ENCODE measurements at places on chromosomes 1 and 21.

DNA sequence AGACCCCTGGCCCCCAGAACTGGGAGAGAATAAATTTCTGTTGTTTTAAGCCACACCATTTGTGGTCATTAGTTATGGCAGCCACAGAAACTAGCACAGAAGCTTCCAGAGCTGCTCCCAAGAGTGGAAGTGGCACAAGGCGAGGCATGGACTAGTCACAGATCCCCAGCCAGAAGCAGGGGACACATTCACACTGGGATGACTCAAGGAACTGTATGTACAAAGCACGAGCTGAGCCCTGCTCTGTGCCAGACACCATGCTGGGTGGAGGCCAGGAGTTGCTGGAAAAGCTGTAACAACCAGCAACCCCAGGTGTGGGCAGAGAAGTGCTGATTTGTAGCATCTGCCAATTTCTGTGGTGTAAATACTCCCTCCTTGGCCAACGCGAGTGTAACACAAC is 55.6 kb downstream of the TCP10L start:
- DNase-seq: no peak

DNA sequence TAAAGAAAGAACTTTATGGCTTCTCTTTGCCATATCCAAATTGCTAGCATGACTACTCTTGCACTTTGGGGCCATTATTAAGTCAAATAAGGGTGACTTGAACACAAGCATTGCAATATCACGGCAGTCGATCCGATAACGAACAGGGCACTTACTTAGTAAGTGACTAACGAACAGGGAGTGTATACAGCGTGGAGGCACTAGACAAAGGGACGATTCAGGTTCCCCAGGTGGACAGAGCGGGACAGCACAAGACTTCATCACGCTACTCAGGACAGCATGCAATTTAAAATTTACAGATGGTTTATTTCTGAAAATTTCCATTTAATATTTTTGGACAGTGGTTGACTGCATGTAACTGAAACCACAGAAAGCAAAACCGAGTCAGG is 5.4 kb upstream of the PITHD1 start:
- DNase-seq: no peak

DNA sequence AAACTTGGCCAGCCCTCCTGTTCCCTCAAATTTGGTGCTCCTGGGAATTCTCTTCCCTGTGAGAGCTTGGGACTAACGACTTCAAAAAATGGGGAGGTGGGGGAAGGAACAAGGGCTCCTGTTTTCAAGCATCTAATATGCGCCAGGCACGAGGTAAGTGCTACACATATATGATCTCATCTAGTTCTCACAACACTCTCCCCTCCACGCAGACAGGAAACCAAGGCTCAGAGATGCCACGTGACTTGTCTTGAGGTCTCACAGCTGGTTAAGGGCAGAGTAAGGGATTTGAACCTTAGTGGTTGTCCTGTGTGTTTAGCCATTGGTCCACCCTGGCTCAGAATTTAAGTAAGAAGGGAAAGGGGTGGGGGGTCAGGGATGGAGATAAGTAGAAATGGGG is 125.9 kb downstream of the DMRTB1 start:
- peak; percentile 52 for DNase-seq

GRCh38 chr21:43956670-43957035 is 55.5 kb upstream of the TRAPPC10 start:
- peak; percentile 25 for DNase-seq

GRCh38 chr21:20631633-20632032 is 366.6 kb upstream of the NCAM2 start:
- peak; percentile 64 for DNase-seq

DNA sequence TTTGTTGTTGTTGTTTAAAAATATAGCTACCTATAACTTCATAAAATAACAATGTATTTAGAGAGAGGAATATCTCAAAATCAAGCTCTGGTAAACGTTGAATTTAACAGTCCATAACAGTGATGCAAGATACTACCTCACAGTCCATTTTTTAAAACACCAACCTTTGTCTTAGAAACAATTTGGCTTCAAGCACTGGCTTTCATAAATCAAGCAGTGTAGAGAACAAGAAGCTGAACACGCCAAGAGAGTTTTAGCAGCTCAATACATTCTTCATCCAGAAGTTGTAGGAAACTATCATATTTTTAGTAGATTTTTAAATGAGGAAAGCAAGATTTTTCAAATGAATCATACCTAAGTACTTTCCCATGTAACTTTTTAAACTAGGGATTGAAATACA is 334.3 kb upstream of the ADAMTS5 start:
- peak; percentile 90 for DNase-seq

DNA sequence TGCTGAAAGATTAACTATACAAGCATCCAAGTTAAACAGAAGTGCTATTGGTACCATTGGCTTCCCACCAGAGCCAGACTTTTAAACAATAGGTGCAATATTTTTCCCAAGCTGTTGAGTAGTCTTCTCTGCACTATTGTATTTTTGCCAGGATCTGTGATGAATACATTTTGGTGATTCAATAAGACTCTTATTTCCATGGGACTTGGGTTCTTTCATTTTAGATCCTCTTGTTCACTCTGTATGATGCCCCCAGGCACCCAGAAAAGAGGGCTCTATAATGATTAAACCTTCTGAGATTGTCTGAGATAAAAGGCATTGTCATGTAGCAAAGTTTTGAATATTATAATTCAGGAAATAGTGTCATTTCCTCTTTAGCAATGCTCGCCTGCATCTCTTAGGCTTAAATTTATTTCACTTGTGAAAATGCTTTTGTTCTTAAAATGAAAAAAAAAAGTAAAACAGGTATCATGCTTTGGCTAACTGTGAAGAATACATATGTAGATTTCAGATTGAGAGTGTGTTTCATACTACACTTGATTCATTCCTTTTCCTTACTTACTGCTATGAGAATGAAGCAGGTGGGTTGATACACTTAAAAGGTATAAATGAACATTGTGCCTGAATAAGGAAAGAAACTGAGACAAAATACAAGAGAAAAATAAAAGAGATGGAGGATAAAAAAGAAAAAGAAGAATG is 275.0 kb downstream of the HMCN1 start:
- DNase-seq: peak; percentile 79

DNA sequence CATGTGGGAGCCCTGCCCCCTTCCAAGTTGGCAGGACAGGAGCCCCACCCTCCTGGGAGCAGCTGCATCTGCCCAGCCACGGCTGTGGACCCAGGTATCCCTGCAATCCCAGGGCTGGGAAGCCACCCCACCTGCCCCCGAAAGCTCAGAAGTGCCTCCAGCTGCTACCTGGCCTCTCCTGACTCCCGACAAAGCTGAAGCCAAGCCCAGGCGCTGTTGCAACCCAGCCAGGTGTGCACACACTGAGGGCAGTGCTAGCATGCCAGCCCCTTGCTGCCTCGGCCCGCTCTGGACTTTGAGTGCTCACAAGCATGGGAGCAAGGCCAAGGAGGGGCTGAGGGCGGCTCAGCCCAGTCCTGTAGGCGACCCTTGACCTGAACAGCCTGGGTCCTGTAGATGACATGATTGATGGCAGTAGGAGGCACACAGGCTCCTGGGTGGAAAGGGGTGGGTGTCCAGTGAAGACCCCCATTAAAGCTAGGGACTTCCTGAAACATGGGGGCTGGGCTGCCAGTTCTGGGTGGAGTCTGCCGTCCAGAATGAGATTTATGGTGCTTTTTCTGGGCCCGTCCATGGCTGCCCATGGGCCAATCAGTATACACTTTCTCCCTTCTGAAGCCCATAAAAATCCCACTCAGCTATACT is 2.8 kb upstream of the SSU72 start:
- no peak for DNase-seq

DNA sequence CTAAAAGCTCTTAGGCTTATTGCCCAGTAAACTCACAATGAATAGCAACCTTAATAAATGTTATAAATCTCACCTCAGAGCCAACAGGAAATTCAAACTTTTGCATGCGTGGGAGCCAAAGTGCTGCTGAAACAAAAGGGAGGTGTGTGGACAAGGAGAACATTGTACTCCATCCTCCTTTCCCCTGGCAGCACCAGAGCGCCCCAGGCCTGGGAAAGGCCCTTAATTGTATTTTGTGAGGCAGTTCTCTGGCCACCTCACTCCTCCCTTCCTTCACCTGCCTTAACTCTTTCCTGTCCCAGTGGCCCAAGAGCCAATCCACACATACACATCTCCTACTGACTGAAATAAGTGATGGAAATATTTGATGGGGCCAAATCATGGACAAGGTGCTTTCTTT is 648.5 kb downstream of the LMO4 start:
- no peak for DNase-seq

DNA sequence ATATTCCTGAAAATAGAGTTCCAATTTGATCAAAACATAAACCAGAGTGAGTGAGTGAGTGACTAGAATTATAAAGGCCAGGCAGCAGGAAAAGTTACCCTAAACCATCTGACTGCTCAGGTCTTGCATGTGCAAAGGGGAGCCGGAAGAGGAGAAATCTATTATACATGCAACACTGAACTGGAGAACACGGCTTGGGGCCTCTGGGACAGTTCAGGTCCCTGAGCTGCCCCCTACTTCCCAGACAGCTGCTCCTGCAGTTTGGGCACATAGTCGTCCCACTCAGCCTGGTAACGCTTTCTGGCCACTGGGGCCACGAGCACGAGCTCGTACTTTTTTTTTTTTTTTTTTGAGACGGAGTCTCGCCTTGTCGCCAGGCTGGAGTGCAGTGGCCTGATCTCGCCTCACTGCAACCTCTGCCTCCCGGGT is 40.1 kb downstream of the PTPRC start:
- DNase-seq: no peak

DNA sequence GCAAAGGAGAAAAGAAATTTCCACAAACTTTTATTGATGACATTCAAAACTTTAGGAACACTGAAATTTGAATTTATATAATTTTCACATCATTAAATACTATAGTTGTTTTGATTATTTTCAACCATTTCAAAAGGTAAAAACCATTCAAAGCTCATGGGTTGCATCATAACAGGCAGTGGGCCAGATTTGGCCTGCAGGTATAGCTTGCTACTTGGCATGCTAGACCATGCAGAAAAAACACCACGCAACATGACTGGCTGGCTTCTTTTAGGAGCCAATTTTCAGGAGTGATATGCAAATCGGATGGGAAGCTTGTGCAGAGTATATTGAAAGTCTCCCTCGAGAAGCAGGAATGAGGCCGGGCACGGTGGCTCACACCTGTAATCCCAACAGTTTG is 144.8 kb downstream of the GLUL start:
- DNase-seq: no peak

- no peak for DNase-seq
Measured at GRCh38 chr1:46215504-46215903, 12.4 kb downstream of the LURAP1 start.

GRCh38 chr1:24475700-24476099 is 26.9 kb upstream of the RCAN3 start:
- DNase-seq: no peak

DNA sequence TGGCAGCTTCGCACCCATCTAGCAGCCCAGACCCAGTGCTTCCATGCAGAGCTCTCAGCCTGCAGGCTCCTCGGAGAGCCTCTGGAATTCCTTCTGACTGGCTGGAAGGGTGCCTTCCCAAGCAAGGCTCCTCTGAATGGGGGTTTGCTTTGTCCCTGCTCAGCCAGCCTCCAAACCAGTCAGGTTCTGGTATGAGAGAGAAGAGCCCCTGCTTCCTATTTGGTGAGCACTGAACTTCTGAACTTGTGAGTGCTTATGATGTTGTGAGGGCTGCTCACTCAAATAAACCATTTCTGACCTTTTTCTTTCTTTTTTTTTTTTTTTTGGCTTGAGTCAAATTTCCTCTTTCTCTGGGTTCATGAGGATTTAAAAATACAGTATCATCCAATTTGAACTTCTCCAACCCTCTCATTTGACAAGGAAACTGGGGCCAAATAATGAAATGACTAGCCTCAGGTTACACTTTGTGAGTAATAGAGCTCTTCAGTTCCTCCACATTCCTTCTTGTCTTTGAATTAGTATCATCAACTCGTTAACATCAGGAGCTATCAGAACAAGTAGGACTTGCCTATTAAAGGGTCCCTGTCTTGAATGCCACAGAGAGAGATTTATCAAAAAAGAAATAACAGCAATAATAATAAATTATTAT is 39.6 kb downstream of the GFI1 start:
- no peak for DNase-seq

DNA sequence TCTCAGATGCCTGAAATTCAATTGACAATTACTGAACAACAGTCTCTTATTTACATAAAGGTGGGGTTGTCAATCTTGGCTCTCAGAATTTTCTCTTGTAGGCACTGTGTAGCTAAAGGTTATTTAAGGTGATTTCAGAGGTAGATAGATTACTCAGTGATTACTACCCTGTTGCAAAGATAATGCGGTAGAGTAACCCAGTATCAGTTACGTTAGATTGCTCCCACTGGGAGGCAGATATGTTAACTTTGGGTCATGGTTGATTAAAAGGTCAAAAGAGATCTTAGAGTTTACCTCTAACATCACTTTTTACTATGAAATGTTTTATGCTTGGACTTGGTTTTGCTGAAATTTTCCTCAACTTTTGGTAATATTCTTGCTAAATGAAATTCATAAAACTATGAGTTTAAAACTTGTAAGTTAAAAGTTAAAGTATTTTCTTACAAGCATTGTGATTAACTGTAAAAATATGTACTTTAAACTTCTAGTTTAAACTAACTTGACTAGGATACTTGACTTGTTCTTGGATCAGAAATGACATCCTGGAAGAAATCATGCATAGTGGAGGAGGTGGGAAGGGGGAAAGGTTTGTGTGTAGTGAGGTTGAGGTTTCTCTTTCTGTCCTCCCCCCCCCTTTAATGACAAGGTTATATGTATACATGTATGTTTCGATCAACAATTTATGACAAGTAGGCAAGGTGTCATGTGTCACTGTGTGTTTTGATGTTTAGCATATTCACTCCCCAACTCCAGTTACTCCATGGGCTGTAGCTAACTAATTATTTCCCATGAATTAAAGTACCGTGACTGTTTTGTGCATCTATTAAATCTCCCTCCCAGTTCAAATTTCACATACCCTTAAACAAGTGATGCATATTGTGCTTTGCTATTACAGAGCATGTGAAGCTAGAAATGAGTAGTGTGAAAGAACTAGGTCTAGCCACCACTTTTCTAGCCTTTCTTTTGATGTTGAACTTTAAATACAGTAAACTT is 2.9 kb downstream of the LAMC1 start:
- peak; percentile 45 for DNase-seq

GRCh38 chr1:5566924-5567323 is 425.3 kb downstream of the NPHP4 start:
- no peak for DNase-seq

DNA sequence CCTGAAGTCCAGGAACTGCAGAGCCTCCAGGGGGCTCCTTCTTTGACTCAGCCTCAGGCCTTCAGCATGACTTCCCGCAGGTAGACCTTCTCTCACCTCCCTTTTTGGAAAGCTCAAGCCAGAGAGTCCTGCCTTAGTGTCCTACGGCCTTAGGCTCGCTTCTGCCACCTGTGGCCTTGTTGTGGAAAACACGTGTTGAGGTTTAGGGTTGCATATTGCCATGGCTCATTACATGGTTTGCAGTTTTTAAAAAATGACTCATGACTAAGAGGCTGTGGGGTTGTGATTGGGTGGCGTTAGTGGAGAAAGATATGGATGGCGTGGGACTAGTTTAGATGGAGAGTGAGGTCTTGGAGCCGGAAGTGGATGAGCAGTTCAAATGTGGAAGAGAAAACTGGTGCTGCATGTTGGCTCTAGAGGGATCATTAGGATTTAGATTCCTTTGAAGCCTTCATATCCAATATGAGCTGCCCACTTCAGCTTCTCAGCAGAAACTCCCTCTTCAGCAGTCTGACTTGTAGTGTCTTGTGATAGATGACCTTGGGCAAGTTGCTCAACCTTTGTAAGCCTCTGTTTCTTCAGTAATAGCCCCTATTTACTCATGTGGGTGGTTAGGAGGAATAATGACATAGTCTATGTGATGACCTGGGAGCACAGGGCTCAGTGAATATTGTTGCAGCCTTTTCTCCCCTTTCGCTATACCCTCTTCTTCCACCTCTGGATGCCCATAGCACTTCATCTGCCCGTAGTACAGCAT is 6.5 kb upstream of the FGGY start:
- DNase-seq: peak; percentile 37
